ENCODE measurements at places on chromosomes 12 and 14. TPM values are rescaled to one million over a fixed set of nuclear protein-coding genes. Genes with fewer than 3 reads are reported as not detected.

DNA sequence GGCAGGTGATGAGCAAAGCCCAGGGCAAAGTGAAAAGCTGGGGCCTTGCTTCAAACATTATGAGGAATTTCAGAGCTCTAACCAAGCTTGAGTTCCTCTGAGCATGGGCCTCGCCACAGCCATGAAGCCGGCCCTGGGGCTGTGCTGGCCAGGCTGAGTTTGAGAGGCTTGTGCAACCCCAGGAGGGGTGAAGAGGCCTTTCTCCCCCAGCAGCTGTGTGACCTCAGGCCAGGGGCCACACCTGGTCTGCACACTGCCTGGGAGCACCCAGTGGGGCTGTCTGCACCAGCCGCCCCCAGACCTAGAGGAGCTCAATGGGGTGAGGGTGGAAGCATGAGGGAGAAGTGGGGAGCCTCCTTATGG is 204.9 kb upstream of the C14orf180 start:
- DNase-seq: no peak

DNA sequence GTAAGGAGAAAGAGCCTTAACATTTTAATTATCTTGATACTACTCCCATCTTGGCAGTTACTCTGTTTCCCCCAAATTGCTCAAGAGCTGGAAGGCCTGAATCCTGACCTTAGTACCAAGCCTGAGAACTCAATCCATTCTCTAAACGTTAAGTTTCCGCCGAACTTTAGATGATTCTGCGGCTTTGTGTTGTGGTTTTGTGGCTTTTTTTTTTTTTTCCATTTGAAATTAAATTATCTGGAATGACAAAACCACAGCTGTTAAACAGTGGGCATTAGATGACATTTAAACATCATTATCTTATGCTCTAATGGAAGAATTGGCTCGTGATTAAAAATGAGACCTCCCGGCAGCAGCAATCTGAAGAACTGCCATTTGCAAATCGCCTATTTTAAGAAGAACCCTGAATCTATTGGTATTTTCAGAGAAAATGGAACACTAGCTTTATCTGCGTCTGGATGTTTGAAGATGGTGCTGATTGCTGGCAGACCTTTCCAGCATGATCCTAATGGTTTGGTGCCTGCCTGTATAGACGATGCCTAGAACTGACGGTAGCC is 38.4 kb downstream of the TMEM132C start:
- DNase-seq: no peak

Gene SPTB
- total RNA-seq: not detected

DNA sequence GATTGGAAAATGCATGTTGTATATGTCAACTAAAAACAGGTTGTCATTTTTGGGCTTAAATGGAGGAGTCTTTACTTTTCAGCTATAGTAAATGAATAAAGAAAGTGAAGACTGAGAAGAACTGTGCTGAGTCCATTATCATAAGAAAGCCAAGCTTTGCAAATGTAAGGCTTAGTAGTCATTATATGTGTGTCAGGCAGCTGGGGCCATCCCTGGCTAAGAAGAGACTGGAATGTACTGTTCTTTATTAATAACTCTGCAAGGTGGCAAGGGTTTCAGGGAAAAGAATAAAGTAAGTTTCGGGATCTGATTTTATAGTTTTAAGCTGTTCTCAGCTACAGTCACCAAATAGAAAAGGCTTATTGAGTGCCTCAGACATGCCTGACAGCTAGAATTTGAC is 48.7 kb downstream of the SRGAP1 start:
- DNase-seq: no peak

GRCh38 chr12:16154990-16155389 is 122.5 kb downstream of the SLC15A5 start:
- no peak for DNase-seq

- no peak for DNase-seq
Measured at GRCh38 chr14:95507174-95507573, 9.3 kb downstream of the SYNE3 start.

Gene AMN
- total RNA-seq: 0.15 TPM

- DNase-seq: no peak
Measured at GRCh38 chr14:22540811-22541360, 48.1 kb downstream of the DAD1 start.

DNA sequence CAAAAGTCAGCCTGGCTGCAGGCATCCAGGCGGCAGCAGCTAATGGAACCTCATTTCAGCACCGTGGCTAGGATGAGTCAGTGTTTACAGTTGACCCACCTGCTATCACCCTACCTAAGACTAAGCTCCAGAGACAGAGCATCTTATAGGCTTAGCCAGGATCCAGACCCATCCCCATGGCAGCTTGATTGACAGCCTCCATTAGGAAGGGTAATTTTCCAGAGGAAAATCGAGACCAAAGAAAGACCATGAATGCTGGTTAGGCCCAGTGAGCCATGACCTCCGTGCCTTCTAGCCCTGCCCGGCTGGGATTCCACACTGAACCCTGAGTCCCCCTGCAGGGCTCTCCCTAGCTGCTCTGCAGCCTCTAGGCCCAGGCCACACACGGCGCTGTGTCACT is 38.7 kb downstream of the TUNAR start:
- no peak for DNase-seq

- no peak for DNase-seq
Measured at GRCh38 chr14:65650826-65651225, 238.3 kb downstream of the FUT8 start.

GRCh38 chr12:6791931-6792520 is 2.7 kb downstream of the CD4 start:
- DNase-seq: no peak

- DNase-seq: no peak
Measured at GRCh38 chr12:94614288-94614721, 36.1 kb downstream of the TMCC3 start.

DNA sequence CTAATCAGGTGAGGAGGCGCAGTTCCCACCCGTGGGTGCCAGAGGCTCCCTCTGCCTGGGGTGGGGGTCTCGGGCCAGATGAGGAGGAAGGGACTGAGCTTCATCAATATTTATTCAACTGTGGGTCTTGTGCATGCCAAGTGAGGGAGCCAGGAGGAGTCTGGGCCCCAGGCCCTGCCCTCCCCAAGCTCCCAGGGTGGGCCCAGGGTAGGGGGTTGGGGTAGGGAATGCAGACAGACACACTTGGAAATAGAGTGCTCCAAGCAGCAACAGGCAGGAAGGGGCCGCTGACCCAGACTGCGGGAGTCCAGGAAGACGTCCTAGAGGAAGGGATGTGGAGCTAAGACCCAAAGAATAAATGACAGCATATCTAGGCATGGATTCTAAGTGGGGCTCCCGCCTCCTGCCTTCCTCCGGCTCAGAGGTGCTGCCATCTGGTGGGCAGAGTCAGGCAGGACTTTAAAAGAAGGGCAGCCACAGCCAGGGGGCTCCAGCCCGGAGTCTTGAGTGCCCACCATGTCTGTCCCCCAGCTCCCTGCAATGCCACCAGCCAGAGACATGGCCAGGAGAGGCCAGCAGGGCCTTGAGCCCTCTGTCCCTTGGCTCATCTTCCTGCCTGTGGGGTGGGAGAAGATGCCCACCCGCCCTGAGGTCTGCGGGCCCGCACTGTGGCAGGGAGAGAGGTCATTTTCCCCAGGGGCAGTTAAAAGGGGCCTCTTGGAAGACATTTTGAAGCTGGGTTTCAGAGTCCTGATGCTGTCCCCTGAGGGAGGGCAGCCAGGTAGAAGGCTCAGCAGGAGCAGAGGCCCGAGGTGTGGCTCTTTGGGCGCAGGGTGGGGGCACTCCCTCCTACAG is 70.1 kb downstream of the PHETA1 start:
- DNase-seq: peak; percentile 45

DNA sequence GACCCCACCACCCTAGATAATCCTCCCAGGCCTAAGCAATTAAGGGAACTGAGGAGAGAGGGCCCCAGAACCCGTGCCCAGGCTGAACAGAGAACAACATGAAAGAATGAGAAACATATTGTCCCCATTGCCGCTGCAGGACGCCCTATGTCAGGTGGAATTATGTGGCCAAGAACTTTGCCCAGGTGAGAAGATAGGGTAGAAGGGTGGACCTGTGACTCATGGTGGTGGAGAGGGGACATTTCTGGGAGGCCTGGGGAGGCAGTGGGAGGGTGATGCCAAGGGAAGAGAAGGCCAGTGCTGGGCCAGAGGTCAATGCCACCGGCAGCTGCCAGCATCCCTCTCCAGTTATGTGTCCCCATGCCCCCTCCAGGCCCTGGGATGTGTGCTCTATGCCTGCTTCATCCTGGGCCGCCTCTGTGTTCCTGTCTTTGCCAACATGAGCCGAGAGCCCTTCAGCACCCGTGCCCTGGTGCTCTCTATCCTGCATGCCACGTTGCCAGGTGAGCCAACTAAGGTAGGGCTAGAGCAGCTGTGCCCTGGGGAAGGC is 15.5 kb downstream of the SOAT2 start:
- no peak for DNase-seq

Gene ADGRD1
- 0.05 TPM for total RNA-seq

DNA sequence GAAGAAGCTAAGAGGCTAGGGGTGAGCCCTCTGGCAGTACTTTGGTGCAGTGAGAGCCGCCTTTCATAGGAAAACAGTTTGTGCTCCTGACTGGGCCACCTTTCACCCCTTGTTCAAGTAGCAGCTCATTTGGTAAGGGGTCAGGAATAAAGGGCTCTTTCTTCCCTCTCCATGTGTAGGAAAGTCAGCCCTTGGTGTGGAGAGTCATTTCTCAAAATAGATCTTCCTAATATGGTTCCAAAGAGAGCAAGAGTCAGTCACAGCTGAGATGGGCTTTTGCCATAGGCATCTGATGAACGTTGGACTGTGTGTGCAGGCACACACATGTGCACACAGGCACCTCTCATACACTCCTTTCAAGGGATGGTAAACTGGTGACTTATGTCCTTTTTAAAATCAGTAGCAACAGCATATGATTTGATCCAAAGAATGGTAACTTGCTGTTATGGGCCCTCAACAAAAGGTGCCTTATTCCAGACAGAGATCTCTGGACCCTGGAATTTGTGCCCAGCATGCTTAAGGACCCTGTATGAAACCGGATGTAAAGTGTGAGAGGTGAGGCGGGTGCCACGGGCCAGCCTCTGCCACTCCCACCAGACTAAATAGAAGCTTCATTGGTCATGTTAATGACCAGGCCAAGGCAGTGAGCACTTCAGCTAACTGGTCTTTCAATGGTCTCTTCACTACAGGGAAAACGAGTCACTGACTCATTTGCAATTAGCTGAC is 16.7 kb upstream of the RIC8B start:
- no peak for DNase-seq

DNA sequence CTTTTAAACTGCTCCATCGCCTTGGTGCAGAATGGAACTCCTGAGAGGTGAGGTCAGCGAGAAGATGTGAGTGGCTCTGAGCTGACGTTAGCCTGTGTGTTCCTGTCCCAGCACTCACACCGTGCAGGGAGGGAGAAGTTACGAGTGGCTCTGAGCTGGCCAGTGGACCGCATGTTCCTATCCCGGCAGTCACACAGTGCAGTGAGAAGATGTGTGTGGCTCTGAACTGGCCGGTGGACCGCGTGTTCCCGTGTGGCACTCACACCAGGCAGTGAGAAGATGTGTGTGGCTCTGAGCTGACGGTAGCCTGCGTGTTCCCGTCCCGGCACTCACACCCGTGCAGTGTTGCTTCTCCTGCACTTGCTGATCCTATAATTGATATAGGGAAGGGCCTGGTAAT is 59.9 kb downstream of the VCPKMT start:
- DNase-seq: no peak

Gene TAS2R19
- total RNA-seq: 3.0 TPM

DNA sequence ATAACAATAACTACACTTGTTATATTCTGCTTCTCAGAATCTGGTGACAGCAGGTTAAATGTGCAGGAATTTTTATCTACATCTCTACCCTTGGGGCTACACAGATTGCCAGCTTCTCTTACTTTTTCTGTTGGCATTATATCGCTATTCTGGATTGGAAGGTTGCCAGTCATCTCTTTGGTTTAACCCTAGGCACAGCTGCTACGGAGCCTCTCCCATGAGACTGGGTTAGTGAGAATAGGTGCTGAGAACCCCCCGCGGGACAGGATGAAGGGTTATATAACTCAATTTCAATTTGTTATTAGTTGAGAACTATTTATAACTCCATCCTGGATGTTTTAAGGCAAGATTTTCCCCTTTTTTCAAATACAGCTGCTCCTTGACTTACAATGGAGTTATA is 73.1 kb downstream of the ACADS start:
- DNase-seq: no peak

GRCh38 chr14:92938235-92938875 is 15.4 kb downstream of the CHGA start:
- no peak for DNase-seq
